NCI-H2081 treated with DMSO at 0.1 percent for 48 hours (cell line): ENCODE measurements at places on chromosomes 6 and 20.

- no peak for DNase-seq
Observed at GRCh38 chr20:38550274-38550673, 30.7 kb upstream of the ADIG start.

GRCh38 chr6:126381498-126381897 lies 41.6 kb downstream of the CENPW start:
- no peak for DNase-seq

DNA sequence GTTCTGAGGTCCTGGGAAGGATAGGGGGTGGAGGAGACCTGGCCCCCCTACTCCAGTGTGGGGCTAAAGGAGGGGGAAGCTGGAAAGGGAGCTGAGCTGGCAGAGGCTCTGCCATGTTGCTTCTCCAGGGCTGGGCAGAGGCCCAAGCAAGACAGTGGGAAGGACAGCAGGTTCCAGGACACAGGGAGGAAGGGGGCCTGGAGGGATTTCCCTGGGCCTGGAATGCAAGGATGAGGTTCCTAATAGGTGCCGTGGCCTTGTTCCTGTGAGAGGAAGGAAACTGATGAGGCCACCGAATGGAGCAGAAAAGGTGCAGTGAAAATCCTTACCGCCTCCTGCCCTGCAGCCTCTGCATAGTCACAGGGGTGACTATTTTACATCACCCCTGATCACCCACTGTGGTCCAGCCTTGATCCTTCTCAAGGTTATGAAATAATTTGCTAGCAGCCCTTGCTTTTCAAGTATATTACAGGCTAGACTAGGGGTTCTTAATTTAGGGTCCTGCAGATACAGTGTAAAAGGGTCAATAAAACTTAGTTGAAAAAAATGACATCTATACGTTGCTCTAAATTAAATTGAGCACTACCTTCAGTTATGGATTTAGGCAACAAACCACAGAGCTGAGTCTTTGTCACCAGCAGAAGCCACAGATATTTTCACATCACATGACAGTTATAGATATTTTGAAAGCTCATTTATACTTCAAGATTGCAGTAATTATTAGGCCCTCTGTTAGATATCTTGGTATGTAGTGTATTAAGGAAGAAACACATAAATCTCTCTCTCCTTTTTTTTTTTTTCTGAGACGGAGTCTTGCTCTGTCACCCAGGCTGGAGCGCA lies 45.7 kb upstream of the RNF24 start:
- no peak for DNase-seq

DNA sequence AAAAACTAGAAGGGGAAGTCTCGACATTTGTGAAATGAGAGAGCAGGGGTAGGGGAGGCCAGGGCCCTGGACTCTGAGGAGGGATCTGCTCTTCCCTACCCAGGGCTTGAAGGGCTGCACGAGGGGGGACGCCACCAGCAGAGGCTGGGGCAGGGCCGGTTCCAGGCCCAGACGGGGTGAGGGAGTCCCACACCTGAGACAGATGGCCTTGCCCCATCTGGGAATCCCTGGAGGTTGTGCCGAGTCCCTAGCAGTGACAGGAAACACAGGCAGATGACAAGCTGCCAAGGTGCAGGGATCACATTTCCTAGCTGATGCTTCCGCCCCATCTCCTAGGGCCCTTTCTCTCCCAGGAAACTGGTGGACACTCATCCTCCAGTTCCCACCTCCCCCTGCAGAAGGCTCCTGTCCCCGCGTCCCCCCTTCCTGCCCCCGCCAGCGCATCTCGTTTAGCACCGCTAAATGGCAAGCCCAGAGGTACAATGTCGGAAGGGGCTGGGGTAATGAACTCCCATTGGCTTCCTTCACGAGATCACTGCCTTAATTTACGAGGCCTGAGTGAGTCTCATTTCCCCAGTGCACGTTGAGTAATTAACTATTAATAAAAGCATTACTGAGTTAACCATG lies 35.2 kb upstream of the CDH22 start:
- DNase-seq, result no peak

GRCh38 chr20:59819496-59820203 lies 113.8 kb downstream of the SYCP2 start:
- DNase-seq, result no peak

DNA sequence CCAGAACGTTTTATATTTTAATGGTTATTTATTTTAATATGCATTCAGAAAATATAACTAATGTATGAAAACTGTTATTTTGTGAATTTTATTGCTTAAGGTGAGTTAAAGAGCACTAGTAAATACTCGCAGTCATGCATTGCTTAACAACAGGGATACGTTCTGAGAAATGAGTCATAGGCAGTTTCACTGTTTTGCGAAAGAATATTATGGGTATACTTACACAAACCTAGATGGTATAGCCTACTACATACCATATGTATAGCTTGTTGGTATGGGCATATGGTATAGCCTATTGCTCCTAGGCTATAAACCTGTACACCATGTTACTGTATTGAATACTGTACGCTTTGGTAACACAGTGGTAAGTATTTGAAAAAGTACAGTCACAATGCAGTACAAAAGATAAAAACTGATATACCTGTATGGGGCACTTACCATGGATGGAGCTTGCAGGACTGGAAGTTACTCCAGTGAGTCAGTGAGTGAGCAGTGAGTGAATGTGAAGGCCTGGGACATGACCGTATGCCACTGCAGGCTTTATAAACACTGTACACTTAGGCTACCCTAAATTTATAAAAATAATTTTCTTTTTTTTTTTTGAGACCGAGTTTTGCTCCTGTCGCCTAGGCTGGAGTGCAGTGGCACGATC lies 38.5 kb downstream of the ARFGEF2 start:
- DNase-seq, result no peak

GRCh38 chr6:157597461-157598312 lies 216.7 kb downstream of the ZDHHC14 start:
- DNase-seq, result no peak

DNA sequence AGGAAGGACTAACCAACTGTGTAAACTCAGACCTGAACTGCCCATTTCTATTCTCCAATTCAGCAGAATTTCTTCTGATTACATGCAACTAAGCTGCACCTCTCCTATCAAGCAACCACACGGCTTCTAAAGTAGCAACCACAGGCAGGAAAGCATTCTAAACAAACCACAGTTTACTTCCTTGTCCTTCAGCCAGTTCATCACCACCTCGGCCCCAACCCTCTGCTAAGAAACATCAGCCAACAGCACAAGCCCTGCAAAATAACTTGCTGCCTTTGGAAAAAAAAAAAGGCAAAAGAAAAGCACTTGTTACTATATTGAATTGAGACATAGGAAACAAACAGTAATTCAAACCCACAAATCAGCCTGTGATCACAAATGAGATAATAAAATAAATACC lies 140.3 kb downstream of the NFATC2 start:
- no peak for DNase-seq
